ENCODE measurements at places on chromosomes 4 and X.

DNA sequence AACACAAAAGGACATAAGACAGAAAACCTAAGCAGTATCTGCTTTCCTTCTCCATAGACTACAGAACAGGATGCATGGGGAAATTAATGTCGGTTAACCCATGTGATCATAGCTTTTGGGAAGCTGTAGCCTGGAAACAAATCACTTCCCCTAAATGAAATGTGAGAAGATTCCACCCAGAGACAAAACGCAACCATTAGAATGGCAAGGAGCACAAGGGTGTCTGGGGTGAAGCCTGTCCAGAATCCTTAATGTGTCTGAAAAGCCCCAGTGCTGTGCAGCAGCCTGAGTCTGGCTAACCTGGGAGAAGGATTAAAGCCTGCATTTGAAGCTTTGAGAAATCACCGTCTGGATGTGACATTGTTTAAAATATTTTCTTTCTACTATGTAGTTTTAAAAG, 213.3 kb downstream of the ANKRD50 start:
- DNase-seq = no peak

DNA sequence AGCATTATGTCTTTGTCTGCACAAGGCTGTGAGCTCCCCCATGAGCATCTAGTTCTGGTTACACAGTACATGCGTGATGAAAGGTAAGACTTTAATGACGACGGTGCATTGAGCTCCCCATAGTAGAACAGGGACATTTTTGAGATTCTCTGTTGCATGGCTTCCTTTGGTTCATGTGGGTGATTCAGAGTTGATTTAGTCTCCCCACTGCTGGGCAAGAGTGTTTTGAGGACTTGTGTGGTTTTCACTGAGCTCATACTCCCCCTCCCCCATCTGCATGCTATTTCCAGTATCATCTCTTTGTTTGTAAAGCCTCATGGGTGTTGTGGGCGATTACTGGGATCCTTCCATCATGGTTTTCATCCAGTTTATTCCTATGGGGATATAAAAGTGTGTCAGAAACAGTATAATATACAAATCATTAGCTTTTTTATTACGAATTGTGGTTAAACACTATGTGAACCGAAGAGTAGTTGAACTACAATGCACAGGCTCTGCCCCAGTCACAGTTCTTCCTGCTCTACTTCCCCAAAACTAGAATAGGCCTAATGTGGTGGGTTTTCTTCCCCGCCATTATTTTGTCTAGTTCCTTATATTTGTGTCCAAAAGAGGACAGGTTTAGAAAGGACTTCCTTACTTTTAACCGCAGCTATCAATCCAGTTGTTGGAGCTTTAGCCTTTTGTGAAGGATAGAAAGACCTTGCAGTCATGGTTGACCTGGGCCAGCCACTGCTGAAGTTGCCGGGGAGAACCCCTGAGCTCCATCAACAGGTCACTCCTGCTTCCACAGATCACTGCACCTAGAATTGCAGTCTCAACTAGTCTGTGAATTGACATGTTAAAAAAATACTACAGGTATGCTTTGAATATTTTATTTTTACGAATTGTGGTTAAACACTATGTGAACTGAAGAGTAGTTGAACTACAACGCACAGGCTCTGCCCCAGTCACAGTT, 30.4 kb downstream of the KIT start:
- peak; percentile 67 for DNase-seq

GRCh38 chr4:72975488-72975784, 94.1 kb downstream of the COX18 start:
- DNase-seq = no peak

GRCh38 chrX:63746278-63746677, 38.7 kb downstream of the ARHGEF9 start:
- DNase-seq = no peak

GRCh38 chr4:2746891-2747695, 9.0 kb downstream of the TNIP2 start:
- DNase-seq = no peak

- DNase-seq = no peak
These were observed 75.5 kb downstream of the NAF1 start for GRCh38 chr4:163090997-163091684.

DNA sequence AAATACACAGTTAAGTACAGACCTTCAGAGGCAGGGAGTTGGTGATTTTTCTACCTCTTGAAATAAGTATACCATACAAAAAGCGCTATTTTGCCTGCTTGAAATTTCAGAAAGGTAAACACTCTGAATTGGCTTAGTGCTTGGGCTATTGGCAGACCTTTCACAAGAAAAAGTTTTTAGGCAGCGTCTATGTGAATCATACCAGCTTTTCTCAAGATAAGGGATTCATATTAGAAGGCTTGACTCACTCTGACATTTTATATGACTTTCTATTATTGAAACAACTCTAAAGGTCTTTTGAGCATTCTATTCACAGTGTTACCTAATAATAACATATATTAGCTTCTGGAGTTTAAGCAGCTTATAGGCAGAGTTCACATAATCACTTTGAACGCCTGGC, 286.4 kb upstream of the FAT1 start:
- DNase-seq = no peak

DNA sequence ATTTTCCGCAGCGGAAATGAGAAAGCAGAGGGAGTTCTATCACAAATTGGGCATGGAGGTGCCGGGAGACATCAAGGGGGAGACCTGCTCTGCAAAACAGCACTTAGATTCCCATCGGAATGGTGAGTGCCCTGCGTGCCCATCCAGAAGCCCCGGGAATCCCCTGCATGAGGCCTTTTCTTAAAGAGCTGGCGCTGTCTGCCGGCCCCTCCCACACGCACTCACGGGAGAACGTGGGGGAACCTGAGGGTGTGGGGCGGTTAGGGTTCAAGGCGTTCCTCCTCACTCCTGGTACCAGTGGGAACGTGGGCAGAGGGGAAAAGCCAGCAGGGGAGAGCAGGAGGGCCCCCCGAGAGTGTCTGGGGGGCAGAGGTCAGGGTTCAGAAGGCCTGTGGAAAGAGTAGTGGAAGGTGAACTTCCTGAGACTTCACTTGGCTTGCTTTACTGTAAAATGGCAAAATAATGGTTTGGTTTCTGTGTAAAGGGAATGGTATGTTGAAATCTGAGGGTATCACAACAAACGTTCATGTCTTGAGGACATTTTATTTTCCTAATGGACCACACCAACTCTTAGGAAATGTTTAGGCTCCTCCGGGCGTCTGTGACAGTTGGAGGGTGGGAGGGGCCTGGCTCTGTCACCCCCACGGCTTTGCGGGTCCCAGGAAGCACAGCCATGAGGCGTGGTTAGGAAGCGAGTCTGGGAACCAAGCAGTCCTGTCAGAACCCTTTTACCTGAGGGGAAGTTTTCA, 38.0 kb downstream of the PCGF3 start:
- DNase-seq = no peak

DNA sequence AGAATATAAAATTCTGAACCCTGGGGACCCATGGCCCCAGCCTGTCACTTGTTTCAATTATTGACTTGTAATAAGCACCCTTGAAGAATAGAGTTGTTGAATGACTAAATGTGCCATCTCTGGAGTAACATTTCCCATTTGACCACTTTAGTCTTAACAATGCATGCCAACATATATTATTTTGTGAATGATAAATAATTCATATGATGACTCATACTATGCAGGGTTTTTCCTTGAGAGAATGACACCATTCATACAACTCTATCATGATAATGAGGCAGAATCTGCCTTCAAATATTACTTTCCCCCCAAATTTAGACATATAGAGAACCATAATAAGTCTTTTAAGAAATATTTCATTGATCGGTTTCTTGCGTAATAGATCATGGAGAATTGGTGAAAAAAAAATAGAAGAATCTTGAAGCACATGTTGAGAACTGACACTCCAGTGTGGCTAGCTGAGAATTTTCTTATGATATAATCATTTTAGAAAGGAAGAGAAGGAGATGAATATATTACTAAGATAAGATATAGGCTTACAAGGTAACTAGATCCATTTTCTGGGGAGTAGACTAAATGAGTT, 404.5 kb downstream of the GRXCR1 start:
- no peak for DNase-seq

DNA sequence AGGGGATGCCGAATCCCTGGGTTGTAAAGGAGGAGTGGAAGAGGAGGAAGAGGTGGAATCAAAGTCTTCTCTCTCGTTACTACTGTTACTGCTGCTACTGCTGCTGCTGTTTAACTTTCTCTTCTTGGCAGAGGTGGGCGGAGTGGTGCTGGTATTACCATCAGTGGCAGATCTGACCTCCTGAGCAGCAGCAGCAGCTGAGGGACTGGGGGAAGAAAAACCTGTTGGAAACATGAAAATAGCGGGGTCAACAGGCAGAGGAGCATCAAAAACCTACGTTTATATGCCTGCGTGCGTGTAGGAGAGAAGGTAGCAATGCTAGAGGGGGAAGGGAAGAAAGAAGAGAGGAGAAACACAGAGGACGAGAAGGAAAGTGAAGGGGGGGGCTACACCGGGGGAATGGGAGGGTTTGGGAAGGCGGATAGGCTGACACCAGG, 339 bp downstream of the CUL4B start:
- no peak for DNase-seq

DNA sequence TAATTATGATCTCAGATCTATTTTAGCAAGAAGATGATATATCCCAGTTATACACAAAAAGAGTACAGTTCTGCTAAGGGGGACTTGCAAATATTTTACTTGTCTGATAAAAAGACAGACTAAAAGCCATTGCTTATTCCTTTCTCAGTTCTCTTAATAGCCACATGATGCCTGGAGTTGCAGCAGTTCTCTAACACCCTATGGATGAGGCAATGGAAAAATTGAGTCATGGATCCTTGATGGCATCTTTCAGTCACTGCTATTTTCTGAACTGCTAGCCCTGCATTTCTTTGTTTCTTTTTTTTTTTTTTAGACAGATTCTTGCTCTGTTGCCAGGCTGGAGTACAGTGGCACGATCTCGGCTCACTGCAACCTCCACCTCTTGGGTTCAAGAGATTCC, 1956.7 kb downstream of the C4orf33 start:
- no peak for DNase-seq

Measured in fibroblast of skin of left biceps (primary cell).